ENCODE measurements at places on chromosomes 11 and 22.
A peak's percentile ranks its signal among the peaks of the same experiment; 100 is the strongest.

DNA sequence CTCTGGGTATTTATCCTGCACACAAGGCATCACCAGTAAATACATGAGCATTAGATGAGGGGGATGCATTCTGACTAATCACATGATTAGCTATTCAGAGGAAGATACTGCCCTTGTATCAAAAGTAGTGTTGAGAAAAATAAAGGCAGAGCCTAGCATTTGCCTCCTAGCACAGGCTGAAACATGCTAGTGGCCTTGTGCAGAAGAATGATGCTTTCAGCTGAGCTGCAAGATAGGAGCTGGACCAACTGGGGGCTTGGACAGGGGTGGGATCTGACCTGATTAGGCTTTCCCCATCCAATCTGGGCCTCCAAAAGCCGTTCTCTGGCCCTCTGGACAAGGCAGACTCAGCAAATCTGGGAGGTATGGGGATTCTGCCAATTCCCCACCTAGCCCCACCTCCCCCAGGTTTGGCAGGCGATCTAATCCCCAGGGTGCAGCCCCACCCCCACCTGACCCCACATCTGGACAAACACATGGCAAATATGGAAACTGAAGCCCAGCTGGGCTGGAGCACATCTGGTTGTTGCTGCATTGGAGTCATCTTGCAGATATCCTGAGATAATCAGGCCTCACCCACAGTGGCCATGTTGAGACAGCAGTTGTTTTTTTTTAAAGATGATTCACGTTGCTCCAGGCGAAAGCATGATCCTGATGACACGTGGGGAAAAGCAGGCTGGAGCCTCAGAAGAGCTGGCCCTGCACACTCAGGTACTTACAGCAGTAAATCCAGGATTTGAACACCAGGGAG is 4.4 kb upstream of the MISFA start:
- DNase-seq, result no peak

GRCh38 chr11:33827206-33827605 is 52.9 kb upstream of the FBXO3 start:
- DNase-seq, result no peak

DNA sequence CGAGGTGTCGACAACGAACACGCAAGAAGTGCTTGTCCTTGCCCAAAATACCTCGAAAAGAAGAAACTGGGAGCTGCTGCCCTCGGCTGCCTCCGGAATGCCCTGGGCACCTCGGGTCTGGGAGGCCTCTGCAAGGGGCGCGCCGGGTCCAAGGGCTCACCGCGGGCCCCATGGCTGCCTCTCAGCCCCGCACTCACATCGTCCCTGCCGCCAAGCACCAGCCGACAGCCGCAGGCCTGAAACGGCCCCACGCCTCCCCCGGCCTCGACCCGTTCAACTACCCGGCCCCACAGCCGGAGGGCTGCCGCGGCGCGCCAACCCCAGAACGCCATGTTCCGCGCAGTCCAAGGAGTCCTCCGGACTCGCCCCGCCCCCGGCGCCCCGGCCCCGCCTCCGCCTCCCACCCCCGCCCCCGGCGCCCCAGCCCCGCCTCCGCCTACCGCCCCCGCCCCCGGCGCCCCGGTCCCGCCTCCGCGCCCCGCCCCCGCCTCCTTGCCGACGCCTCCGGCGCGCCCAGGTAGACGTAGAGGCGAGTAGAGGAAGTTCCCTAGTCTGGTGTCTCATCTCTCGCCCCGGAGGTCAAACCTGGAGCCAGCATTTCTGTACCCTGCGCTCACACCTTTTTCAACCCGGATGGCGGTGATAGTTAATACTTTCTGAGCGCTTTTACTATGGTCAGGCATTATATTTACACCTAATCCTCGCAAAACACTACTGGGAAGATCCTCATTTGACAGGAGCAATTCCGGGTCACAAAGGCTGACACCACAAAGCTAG is at the start of gene SIRT3:
TSS of gene SIRT3 (minus strand) at position 346 of the 777 bp plus-strand sequence. CDS start at position 332, 14 bp downstream.
- DNase-seq, result peak; percentile 90

- DNase-seq, result no peak
Observed at GRCh38 chr11:40338739-40339138, 1120.7 kb downstream of the LRRC4C start.

GRCh38 chr11:120911943-120912342 is 112.0 kb upstream of the TBCEL start:
- no peak for DNase-seq

DNA sequence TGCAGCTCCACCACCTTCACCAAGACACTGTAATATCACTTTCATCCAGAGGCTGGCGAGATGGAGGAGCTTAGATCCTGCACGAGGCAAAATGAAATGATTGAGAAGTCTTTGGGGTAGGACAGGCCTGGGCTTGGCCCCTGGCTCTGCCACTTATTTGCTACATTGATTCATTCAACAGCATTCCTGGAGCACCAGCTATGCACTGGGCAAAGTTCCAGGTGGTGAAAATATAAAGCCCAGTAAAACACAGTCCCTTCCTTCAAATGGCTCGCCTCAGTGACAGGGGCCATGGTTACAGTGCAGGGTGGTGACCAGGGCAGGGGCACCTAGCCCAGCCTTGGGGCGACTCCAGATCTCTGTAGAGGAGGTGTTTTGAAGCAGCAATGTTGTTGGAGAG is 19.7 kb downstream of the ALX4 start:
- no peak for DNase-seq

DNA sequence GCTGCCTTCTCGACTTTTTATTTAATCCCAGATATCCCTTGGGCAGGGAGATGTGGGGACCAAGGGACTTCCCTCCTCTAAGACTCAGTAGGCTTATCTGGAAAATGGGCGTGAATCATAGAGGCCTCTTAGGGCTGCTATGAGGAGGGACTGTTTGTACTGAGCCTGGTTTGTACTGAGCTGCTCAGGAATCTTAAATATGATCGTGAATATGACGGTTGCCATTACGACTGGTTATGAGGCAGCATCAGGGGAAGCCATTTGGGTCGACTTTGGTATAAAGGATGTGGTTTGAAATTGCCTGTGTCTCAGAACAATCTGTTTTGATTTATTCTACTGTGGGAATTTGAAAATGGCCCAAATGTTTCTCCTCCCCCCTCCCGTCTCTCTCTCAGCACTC is 20.6 kb downstream of the TSPAN18 start:
- peak; percentile 5 for DNase-seq

GRCh38 chr11:129331217-129331616 is 44.4 kb upstream of the BARX2 start:
- no peak for DNase-seq

GRCh38 chr11:71461696-71462095 is 8.7 kb downstream of the NADSYN1 start:
- DNase-seq, result no peak

DNA sequence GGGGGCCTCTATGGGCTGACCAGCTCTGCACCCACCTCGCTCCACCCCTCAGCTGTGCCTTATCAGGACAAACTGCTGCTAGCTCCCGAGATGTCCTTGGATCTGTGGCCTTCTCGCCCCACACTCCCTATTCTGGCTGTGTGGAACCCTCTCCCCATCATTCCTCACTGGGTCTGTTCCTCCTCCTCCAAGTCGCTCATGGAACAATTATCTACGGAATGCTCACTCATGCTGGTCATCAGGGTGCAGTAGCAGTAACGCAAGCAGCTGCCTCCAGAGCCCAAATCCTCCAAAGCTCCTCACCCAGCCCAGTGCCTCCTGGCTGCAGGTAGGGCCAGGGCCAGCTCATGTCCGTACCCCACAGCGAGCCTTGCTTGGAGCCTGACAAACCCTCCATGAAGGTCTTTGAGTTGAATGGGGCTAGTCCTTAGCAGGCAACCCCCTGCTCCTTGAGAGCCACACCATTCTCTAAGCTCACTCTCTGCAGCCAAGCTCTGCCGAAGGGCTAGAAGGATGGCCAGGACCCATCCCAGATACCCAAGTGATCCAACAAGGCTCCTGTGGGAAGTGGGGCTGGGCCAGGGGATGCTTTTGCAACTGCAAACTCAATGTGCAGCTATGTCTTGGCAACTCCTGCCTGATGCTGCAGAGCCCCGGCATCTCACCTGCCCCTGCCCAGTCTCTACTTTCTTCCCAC is 977.8 kb downstream of the TBC1D22A start:
- DNase-seq, result no peak

DNA sequence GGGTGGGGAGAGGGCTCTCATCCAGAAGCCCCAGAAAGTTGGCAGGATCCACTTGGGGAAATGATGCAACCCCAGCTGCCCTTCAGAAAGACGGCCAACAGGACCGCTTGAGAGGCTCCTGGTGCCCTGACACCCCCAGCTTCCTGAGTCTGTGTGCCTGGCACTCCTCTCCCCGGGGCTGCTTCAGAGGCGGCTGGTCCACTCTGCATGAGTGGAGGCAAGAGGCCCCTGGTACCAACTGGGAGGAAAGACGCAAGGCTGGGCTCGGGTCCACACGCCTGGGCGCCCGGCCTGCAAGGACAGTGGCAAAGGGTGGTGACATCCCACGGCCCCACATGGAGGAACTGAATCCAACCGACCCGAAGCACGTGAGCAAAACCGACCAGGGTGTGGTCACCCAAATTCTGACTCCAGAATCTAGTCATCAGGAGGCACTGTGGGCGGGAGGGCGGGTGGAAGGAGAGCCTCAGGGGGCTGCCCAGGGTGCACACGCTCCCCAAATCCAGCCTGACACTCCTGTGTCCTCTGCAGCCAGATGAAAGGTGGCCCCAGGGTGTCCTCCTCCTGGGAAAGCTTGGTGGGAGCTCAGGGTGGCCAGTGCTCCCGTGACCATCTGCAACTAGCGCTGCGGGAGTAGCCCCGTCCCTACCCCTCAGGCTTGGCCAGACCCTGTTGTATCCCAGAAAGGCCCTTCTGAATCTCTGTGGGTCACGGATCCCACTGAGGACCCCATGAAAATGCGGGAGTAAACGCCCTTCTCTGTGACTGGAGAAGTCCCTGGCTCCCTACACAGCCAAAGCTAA is 3.7 kb downstream of the RNH1 start:
- peak; percentile 72 for DNase-seq

All from CD4-positive, alpha-beta T cell treated with Interleukin-1 beta for 1 hour (primary cell).